Fibroblast of skin of right biceps (primary cell): ENCODE measurements at places on chromosomes 2 and 18.
A peak's percentile ranks its signal among the peaks of the same experiment; 100 is the strongest.

DNA sequence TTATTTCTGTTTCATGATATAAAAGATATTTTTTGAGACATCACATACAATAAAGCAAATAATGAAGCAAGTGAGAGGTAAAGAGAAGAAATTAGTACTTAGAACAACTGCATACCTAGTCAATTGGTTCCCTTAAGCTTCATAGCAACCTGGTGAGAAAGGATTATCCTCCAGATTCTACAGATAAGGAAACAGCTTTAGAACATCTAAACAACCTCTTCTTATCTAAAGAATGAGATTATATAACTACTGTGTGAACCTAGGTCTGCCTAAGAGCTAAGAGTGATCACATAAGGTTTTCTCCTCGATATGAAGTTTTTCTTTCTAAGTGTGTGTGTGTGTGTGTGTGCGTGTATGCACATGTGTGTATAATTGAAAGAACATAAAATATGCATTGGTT is 265.1 kb downstream of the NOL4 start:
- DNase-seq = no peak

- no peak for DNase-seq
Observed at GRCh38 chr2:156329927-156330726, 2.4 kb downstream of the NR4A2 start.

- DNase-seq = peak; percentile 31
Observed at GRCh38 chr2:202157211-202157990, 81.0 kb downstream of the SUMO1 start.

GRCh38 chr18:57801325-57801724 is 1.8 kb downstream of the ATP8B1 start:
- DNase-seq = no peak

DNA sequence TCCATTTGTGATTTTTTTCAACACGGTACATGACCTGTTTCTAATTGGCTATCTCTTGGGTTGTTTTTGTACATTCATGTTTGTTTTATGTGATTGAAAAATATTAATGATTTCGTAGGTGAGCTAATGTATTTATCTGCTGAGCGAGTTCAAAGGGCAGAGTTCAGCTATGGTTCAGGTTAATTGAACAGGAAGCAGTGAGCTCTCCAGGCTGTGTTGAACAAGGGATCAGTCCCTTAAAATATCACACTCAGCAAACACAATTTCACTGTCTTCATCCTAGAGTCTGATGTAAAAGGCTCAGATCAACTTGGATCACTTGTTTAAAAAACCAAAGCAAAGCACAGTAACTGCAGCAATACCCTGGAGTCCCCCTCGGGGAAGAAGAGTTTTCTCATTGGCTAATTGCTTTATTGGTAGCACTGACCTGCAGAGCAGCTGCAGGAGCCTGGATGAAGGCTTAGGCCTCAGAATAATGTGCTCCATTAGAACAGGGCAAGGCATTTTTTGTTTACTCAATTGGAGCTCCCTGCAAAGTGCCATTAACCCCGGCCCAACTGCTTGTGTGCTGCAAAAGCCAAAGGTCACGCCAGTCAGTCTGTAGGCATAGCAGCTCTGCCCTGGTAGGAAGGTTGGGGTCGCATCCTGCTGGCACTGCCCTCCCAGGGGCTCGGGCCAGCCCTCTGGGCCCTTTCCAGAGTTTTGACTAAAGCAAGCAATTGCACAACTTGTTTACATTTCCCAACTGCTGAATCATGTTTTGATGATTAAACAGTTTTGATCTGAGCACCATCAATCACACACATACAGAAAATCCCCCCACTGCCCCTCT is 10.5 kb downstream of the ONECUT2 start:
- DNase-seq = no peak

DNA sequence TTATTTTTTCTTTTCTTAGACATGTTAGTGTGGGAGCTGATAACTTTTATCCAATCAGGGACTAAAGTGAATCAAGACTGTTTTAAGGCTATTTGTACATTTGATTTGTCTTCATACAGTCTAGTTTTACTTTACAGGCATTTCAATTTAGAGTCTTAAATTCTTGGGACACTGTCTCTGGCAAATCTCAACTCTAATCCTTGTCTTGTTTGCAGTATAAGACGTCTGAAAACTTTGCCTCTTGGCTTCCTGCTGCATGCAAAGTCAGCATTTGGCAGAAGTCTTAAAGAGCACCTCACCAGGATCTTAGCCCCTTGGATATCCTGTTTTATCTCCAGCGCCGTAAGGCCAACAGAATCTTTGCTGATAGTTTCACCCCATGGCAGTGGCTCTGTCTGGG is 30.3 kb downstream of the SPOPL start:
- no peak for DNase-seq

DNA sequence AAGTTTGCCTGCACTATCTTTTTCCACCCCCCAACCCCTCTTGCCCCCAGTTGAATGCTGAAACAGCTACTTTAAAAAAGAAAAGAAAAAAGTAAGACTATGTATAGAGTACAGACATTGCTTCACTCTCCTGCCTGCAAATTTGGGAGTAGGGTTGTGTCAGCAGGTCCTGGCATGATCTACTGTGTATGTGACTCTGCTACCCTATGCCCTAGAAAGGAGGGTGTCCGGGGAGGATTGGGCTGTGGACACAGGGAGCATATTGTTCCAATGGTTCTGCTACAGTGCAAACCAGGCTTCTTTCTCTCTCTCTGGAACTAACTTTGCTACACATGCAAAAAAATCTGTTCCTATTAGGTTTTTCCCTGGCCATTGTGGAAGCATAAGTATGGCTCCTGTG is 9.9 kb upstream of the ZEB2 start:
- no peak for DNase-seq

DNA sequence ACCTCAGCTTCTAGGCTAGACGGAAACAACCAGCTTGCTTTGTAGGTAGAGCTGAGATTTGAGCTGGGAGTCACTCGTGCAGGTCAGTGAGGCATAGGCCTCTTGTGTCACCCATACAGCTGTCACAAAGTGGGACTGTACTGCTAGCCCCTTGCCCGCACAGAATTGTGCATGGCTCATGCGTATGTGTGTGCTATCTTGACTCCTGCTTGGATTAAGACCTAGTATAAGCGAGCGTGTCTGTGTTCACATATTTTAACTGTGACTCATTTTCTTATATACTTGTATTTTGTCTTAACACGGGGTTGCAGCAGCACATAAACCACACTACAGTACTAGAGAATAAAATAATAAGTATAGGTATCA is 20.1 kb downstream of the CEP68 start:
- peak; percentile 55 for DNase-seq

DNA sequence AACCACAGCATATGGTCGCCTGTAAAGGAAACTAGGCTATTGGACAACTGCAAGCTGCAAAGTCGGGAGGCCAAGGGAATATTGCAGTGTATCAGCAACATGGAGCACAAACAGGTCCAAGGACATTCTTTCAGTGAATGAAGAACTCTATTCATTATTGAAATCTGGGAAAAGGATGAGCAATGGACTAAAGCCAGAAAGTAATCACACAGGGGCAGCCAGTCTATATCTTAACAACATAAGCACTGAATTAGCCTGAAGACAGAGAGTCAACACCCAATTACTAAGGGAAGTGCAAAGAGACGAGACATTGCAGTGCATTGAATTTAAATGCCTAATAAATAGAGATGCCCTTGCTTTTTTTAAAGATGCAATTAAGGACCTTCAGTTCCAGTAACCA is 615.5 kb upstream of the SETBP1 start:
- DNase-seq = no peak

DNA sequence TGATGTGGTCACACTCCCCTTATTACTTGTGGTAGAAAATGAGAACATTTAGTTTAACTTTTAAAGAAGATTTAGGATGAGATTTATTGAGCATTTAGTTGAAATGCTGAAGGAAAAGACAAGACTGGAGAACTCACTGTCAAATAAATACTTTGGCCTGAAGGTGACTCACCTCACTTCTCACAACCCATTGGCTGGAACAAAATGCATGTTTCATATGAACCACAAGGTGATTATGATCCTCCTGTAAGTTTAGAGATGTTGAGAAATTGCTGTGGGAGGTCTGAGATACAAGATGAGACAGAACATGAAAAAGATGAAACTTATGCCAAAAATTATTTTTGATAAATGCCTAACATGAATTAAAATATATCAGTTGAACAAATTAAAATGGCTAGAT is 1004.5 kb downstream of the SOCS6 start:
- no peak for DNase-seq

GRCh38 chr2:94995553-94996304 is 29.8 kb upstream of the MAL start:
- no peak for DNase-seq

GRCh38 chr18:49111191-49111988 is 160.6 kb upstream of the SMAD7 start:
- peak; percentile 63 for DNase-seq
